ENCODE measurements at places on chromosomes 12 and 14. TPM values are rescaled to one million over a fixed set of nuclear protein-coding genes. Genes with fewer than 3 reads are reported as not detected.

DNA sequence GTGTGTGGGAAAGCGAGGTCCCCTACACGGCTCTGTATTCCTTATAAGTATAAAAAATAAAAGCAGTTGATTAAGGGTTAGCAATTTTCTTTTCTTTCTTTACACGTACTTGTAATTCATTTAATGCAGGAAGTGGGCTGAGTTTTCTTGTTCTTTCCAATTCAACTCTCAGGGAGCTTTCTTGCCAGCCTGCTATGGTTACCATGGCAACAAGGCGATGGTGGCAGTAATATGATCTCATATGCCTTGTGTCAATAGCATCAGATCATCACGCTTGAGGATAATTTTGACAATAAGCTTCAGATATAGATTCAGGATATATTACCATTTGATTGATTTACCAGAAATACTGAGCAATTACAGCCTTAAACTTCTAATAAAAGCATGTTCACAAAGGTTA lies 466.5 kb downstream of the APAF1 start:
- DNase-seq, result no peak

Gene TPPP2
- not detected for total RNA-seq

DNA sequence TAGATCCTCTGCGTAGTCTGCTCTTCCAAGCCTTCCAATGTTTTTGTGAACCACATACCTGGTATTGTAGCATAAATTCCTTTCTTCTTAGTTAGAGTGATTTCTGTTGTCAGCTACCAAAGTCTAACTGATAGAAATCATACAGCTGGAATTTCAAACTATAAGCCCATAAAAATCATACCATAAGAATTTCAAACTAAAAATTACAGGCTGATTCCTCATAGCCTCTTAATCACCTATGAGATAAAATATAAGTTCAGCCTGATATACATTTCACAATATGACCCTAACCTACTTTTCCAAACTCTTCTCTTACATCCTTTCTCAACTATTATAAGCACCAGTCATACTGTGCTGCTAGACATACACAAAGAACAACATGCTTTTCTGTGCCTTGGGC lies 64.8 kb downstream of the PTHLH start:
- no peak for DNase-seq

Gene CSRNP2
- 11.0 TPM for total RNA-seq

GRCh38 chr14:93090826-93091555 lies 24.7 kb downstream of the ITPK1 start:
- no peak for DNase-seq
